Non-pigmented ciliary epithelial cell (primary cell): ENCODE measurements at places on chromosomes 6 and 20.
A peak's percentile ranks its signal among the peaks of the same experiment; 100 is the strongest.

GRCh38 chr6:43698584-43699349, 11.2 kb upstream of the MRPS18A start:
- no peak for DNase-seq

- DNase-seq: peak; percentile 84
Measured at GRCh38 chr6:42224222-42225028, 6.8 kb upstream of the MRPS10 start.

DNA sequence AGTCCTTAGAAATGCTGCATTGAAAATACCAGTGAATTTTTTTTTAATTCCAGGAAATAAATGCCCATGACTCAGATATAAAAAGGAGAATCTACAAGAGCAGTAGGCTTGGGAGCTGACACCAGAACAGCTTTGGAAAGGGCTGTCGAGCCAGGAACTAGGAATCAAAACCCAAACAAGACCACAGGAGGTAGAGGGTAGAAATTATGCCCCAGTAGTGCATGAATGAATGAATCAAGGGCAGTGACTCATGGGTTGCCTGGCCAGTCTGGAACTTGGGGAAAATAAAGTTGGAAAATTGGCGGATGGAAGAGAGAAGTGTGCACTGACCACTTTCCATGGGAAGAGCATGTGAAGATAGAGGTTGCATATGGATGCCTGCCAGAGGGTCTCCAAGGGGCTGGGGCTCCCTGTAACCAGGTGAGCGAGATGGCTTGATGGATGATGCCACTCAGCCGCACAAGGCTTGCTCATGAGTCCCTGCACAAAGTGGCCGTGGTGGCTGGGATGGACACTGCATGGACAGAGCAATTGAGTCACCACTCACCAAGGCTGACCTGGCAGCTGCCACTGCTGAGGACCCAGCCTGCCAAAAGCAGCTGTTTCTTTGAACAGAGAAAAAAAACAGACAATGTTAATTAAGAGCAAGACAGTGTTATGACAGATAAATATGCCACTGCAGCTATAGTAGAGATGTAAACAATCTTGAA, 15.2 kb upstream of the MCCD1 start:
- DNase-seq: no peak

GRCh38 chr6:127053032-127053874, 65.2 kb upstream of the RSPO3 start:
- no peak for DNase-seq

DNA sequence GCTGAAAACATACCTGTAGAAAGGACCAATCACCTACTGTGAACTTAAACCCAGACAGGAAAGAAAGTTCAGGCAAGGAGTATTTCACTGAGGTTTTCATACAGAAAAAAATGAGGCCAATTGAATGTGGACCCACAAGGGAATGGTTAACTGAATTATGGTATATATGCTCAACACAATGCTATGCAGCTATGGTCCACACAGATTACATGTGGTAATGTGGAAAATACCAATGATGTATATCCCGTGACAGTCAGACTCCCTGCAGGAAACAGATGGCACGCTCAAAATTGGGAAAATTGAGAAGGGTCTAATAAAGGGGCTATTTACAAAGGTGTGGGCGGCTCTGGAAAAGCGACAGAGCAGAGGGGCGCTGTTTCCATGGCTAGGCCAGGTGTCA, 47.1 kb upstream of the PIM1 start:
- no peak for DNase-seq

- no peak for DNase-seq
Measured at GRCh38 chr6:162313922-162314660, 413.5 kb downstream of the PRKN start.

GRCh38 chr6:136037242-136037875, 185.9 kb downstream of the PDE7B start:
- DNase-seq: no peak

DNA sequence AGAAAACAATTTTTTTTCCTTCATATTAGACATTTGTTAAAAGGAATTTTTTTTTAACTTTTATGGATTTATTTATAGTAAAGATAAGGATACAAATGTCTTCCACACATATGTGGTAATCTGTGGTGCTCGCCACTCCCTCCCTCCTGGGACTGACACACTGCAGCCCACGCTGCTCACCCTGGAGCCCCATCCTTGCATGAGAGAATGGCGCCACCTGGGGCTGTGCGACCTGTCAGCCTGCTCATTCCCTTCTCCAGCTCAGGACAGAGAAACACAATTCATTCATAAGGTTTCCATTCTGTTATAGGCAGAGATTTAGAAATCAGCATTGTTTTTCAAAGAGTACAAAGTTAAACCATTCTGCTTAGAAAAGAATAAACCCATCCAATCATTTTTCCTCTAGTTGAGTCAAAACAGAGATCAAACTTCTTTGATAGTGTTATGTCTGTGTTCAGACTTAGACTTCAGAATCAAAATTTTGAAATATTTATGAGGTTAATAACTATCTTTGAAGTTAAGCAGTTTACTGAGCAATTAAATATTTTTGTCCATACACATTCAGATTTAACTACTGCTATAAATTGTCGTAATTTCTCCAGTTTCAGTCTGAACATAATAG, 42.8 kb upstream of the DYNLRB1 start:
- DNase-seq: no peak

GRCh38 chr6:41058783-41059181, 5.8 kb downstream of the APOBEC2 start:
- DNase-seq: no peak
